ENCODE measurements at places on chromosomes 6 and 20.

DNA sequence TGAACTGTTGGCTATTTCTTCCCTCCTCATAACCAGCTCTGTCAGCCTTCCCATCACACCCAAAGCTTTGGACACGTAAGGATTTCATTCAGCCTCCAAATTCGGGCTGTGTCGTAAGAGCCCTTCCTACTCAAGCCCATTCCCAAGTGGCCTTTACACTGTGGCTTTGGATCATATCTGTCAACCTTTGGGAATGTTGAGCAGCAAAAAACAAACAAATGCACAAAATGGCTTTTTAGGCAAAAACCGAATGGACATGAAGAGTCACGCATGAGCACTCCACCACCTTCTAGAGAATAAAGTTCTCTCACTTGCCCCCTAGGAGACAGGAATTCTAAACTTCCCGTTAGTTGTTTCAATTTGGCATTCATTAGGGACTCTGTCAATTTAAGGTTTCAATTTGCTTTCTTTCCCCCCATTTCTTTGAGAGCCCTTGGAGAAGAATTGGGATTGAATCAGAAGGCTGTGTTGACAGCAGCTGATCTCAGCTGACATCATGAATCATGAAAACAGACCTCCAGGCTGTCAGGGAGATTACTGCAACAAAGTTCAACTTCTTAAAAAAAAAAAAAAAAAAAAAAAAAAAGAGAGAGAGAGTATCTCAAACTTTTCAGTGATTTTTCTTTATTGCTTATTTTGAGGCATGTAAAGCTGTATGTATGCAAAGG, 110.3 kb downstream of the BCAS1 start:
- DNase-seq, result no peak

DNA sequence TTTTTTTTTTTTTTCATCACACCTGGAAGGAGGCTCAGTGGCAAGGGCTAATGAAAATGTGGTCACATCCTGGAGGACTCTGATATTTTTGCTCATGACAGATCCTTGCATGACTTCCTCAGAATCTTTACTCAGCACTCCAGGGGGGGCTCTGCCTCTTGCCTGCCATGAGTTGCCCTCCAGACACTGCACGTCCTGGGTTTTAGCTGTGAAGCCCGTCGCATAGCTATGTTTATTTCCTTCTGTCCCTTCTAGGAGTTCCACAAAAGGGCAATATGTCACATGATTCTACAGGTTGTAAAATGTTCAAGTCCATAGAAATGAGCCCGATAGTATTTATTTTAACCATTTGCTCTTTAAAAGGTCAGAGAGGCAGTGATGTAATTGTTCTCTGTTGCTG, 18.2 kb downstream of the MAS1 start:
- DNase-seq, result no peak

DNA sequence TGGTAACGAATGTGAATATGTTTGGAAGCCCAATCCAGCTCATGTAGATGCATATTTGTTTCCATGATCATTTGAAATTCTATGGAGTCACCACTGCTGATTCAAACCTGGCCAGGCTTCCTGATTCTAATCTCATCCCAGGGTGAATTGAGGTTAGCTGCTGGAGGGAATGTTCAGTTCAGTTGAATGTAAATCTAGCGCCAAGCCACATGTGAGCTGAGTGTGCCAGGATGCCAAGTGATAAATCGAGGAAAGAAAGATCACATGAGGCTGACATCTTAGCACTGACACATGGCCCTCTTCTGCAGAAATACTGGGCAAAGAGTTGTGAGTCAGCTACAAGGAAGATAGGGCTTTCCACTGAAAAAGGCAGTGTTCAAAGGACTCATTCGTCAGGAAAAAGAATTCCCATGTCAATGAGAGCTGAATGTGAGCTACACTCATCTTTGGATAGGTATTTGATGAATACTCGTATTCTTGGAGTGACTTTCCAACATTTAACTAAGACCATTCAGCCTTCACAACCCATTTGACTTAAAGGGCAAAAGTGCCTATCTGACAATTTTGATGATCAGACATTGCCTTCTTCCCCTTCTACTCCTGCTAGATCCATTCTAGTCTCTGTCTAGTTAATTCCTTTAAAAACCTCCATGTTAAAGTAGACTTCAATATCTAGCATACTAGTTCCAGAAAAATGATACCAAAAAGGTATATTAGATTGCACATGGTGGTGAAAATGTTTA, 172.1 kb downstream of the MTFR2 start:
- DNase-seq, result peak; percentile 62

- DNase-seq, result no peak
Observed at GRCh38 chr6:68876792-68877493, 241.9 kb downstream of the ADGRB3 start.

- DNase-seq, result no peak
Observed at GRCh38 chr20:50724851-50725723, 6.3 kb upstream of the PARD6B start.

DNA sequence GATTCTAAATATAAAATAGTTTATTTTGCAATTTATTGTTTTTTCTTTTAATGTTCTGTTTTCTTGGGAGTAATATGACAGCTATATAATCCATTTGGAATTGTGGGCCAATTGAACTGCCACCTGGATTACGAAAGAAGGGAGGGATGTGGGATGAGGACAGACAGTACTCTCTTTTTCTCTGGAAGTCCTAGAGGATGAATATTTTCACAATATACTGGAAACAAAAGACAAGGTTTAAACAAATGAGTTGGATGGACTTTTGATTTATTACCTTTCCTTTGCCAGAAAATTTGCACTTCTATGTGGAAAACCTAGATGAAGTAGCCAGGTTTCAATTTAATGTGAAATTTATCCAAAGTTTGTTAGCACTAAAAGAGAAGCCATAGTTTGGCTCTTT, 325.5 kb upstream of the IMPG1 start:
- no peak for DNase-seq

DNA sequence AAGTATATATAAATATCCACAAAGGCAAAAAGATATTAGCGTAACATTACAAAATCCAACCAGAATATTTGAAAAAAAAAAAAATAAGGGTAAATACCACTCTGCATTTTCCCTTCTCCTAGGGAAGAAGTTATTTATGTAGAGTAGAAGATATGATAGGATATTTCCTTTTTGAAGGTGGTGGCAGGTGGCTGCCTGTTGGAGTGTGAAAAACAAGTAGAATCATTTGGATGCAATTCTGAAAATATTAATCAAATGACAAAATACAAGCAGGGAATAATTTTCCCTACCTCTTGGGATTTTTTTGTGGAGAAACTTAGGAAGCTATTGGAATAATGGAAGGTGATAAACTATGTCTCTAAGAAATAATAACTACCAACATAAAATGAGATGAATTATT, 62.5 kb upstream of the OGFRL1 start:
- no peak for DNase-seq

DNA sequence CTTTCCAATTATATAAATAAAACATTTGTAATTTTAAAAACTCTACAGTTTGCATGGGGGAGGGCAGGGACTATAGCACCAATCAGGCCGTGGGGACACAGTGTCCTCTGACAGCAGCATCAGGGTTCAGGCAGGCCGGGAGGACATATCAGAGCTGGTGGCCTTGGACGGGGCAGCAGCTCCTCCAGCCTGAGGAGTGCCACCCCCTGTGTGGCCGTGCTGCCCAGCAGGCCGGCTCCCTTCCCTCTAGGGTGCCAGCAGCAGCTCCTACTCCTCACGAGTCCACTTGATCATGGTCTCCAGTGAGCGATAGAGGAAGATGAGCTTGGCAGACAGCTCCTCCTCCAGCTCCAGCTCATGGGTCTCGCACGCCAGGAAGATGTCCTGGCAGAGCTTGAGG, 144.0 kb upstream of the PHACTR3 start:
- no peak for DNase-seq

DNA sequence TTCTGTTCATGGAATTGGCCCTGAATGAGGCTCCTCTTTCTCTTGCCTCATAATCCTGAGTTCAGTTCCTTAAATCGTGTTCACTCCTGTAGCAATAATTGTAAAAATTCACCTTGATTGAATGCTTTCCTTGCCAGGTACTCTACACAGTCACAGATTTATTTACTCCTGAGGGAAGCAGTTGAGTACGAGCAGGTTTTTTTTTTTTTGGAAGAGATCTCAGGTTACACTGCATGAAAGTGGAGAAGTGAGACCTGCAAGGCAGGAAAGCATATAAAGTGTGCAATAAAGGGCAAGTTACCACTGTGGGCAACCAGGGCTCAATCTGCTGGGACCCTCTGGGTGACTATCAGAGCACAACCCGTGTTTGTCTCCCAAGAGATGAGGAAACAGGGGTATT, 93.0 kb upstream of the DOK5 start:
- no peak for DNase-seq

DNA sequence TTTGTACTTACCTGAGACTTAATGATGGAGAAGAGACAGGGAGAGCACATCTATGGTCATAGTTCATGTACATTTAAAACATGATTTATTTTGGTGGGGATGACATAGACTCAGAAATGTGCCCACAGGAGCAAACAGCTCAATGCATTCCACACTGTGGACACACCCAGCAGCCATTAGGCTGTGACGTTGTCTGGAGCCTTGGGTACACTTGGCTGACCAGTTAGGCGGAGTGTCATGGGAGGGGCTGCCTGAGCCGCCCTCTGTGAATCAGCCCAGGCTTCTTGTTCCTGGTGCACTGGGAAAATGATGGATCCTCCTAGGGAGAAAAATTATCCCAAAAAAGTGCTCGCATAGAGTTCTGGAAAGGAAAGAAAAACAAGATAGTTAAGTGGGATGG, 231.0 kb upstream of the GMDS start:
- peak; percentile 41 for DNase-seq

DNA sequence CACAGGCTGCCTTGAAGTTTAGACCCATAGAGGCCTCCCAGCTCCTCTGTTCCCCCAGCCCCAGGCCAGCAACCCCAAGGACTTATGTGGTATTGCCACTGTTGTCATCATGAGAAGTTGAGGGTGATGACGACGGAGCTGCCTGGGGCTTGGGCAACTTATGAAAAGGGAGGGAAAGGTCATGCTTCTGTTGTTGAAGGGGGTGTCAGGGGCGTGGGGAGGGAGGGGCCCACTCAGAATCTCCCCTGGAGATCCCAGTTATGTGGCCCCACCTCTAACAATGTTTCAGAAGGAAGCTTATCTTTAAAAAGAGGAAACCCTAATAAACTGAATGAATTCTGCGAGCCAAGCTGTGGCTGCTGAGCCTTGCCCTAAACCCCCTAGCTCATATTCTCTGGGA, 4.2 kb downstream of the ADTRP start:
- no peak for DNase-seq

Data from HS-27A (cell line).